ENCODE measurements at places on chromosomes 5 and 9.
A peak's percentile ranks its signal among the peaks of the same experiment; 100 is the strongest.

- no peak for DNase-seq
These were observed 49.2 kb downstream of the ANXA1 start for GRCh38 chr9:73200694-73201452.

DNA sequence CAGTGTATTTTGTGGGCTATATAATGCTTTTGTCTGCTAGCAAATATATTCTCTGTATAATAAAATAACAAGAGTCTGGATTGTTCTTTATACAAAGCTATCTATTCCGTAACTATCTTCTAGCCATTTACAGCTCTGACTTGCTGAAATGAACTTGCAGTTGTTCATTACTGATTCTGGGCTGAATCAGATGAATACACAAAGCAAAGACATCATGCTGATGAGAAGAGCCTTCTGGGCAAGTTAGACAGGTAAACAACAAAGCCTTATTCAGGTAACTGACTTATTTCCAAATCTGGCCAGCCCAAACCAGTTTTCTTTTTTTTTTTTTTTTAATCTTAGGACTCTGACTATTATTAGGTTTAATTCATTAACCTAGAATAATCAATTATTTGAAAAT, 255.5 kb downstream of the KIAA0825 start:
- DNase-seq, result no peak

- no peak for DNase-seq
These were observed 12.3 kb downstream of the GNE start for GRCh38 chr9:36245906-36246305.

GRCh38 chr5:64790210-64790609, 21.5 kb downstream of the CWC27 start:
- DNase-seq, result no peak

DNA sequence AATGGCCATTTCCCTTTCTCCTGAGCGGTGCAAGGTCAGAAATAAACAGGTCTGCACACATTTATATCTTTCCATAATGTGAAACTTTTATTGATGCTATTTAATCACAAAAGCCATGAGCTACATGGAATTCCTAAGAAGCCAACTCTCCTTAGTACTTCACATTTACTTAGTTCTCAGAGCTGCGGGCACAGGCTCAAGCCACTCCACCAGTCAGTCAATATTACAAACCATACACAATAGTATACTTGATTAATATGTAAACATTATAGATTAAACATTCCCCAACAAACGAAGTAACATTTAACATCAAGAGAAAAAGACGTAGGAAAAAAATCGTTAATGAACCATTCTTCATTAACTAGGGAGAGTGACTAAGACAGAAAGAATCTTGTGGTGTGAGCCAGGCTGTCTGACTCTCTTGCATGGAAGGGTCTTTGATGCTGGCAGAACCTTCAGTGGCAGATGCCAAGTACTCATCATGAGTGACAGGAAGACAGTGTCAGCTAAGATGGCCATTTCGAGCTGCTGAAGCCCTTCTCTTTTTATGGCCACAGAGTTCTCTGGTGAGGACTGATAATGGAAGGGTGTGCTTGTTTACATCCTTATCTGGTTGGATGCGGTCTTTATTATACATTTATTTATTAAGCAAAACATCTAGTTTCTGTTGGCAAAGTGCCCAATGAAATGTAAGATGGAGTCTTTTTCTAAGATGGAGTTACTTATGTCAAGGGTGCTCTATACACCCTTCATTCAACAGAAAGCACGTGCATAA, 115.5 kb upstream of the TUT7 start:
- no peak for DNase-seq

- DNase-seq, result no peak
These were observed 142.8 kb downstream of the DCP2 start for GRCh38 chr5:113119246-113119924.

GRCh38 chr5:8884029-8884428, 661.8 kb downstream of the SEMA5A start:
- no peak for DNase-seq

GRCh38 chr5:73306078-73306719, 133.2 kb downstream of the TMEM174 start:
- DNase-seq, result no peak

DNA sequence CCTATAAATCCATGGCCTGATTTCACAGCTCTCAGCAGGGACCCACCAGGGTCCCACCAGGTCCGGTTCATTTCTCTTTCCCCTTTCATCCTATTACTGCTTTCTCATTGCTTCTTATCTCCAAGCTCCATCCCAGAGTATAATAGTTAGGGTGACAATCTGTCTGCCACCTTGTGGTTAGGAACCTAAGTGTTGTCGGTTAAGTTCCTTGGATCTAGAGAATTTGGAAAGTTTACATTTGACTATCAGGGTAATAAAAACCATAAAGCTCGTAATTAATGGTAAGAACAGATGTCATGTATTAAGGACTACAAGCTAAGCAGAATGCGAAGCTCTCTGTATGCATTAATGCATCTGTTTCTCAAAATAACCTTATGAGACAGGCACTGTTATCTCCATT, 259.1 kb downstream of the SH3GL2 start:
- no peak for DNase-seq

DNA sequence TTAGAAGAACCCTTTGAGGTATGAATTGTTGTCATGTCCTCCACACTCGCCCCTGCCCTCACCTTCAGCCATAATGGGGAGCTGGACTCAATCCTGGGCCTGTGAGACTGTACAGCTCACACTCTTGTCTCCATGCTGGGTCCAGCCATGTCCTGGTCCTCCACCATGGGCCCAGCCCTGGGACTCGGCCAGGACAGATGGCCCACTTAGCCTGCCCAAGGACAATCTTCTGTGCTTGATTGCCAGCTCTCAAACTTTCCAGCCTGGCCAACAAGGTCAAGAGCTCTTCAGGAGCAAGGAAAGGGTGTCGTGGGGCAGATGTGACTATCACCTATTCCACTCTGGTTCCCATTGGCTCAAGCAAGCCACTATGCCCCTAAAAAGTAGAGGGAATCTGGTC, 90.8 kb downstream of the HRH2 start:
- no peak for DNase-seq

DNA sequence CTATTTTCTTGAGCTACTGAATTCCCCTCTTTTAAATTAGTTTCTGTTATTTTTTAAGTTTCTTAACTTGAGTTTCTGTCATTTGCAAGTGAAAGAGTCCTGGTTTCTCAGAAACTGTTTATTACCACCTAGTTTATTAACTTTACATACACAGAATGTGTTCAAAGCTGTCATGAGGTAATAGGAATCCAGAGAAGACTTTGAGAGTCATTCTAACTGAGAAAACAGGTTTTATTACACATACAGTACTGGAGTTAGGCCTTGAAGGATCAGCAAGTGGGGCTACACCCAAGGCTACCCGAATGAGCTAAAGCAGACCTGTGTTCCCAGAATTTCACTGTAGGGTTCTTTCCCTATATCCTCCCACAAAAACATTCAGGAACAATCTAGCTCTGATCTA, 33.1 kb downstream of the FAM114A2 start:
- no peak for DNase-seq

GRCh38 chr5:100787648-100788047, 115.4 kb downstream of the ST8SIA4 start:
- no peak for DNase-seq

DNA sequence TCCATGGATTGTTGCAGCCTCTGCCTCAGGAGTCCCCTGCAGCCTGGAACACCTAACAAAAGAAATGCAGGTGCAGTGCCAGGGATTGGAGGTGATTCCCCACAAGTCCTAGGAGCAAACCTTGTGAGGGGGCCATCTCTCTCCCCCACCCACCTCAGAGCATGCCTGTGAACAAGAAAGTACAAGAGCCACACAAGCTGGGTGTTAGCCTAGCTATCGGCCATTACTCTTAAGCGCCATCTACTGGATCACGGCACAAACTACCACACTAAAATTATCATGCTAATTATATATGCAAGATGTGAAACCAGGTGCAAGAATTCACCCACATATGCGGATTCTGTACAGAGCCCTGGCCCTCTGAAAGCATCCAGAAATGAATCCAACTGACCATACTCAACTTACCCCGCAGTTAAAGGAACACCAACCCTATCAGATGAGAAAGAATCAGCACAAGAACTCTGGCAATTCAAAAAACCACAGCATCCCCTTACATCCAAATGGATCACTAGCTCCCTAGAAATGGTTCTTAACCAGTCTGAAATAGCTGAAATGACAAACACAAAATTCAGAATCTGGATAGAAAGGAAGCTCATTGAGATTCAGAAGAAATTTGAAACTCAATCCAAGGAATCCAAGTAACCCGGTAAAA, 16.5 kb upstream of the PRSS3 start:
- DNase-seq, result peak; percentile 34

Data from progenitor cell of endocrine pancreas (in vitro differentiated cells).